Regular cardiac myocyte (primary cell): ENCODE measurements at places on chromosomes 2 and 18. TPM values are rescaled to one million over a fixed set of nuclear protein-coding genes. Genes with fewer than 3 reads are reported as not detected.

Gene LOXHD1
- not detected in 2 replicates for total RNA-seq

Gene FAM228A
- total RNA-seq, result 0.38 and 0.85 TPM in 2 replicates

Gene RALBP1
- total RNA-seq, result 71.0 and 71.9 TPM in 2 replicates

Gene RSAD2
- total RNA-seq, result 0.85 TPM in 1 of 2 replicates, not detected in the other

Gene TPO
- total RNA-seq, result not detected in 2 replicates

Gene FBXO48
- total RNA-seq, result 0.28 and 0.58 TPM in 2 replicates

Gene OR6B2
- not detected in 2 replicates for total RNA-seq

Gene SCG2
- 1.5 and 70.5 TPM in 2 replicates for total RNA-seq

Gene GPC1
- total RNA-seq, result 42.9 and 55.0 TPM in 2 replicates

Gene TUBA3D
- total RNA-seq, result not detected in 2 replicates

Gene STAT4
- total RNA-seq, result 1.7 and 11.6 TPM in 2 replicates

Gene CDH2
- 166 and 194 TPM in 2 replicates for total RNA-seq

Gene AFF3
- 2.0 and 2.9 TPM in 2 replicates for total RNA-seq

Gene TUBA4B
- total RNA-seq, result not detected in 2 replicates

Gene IL18R1
- 0.96 and 1.4 TPM in 2 replicates for total RNA-seq

Gene MLPH
- total RNA-seq, result 7.6 and 24.7 TPM in 2 replicates

Gene GRHL1
- 0.28 and 0.38 TPM in 2 replicates for total RNA-seq

Gene VAPA
- total RNA-seq, result 278 and 307 TPM in 2 replicates

Gene RGPD8
- 16.5 and 25.1 TPM in 2 replicates for total RNA-seq
